NCI-H460 (cell line): ENCODE measurements at places on chromosomes 7 and 10.

GRCh38 chr7:133452577-133452976 lies 199.7 kb downstream of the EXOC4 start:
- DNase-seq = no peak

DNA sequence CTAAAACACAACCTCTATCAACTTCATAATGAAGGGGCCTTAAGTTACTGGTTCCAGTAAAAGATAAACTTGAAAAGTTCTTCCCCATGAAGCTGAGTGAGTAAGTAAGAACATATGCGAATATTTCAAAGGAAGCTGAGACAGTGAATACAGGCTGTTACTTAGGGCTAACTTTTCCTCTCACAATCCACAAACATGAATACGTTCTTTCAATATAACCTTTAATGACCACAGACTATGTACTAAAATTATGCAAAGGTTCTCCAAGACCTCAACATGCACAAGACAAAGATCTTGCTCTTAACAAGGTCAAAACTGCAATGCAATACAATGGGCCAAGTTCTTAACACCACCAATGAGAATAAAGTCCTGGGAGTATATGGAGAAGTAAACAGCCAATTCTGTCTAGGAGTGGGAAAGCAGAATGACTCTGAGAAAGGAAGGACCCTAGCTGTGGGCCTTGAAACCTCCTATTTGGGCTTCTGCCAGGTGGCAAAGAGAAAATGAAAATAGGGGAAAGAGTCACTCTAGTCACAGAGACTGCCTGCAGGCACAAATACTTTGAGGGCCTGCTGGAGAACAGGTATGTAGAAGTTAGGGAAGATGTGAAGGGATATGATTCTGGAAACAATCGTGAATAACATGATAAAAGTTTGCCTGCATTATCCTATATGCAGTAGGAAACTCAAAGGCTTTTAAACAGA lies 43.7 kb downstream of the OSBPL3 start:
- no peak for DNase-seq

DNA sequence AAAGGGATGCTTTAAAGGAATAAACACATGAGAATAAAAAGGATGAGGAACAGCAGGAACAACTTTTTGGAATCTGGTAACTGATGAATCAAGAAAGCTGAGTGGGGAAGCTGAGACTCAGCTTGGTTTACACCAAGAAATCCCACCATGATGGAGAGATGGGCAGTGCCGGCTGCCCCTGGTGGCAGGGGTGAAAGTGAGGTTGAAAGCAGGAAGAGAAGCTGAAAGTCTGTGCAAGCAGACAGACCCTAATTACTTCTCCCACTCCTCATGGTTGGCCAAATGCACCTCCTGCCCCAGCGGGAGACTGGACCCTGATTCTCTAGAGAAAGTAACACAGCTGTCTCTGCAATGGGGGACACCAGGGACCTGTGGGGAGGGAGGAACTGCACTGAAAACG lies 57.6 kb upstream of the NANOS1 start:
- DNase-seq = no peak

GRCh38 chr7:5776894-5777660 lies 4.4 kb downstream of the RNF216 start:
- no peak for DNase-seq

DNA sequence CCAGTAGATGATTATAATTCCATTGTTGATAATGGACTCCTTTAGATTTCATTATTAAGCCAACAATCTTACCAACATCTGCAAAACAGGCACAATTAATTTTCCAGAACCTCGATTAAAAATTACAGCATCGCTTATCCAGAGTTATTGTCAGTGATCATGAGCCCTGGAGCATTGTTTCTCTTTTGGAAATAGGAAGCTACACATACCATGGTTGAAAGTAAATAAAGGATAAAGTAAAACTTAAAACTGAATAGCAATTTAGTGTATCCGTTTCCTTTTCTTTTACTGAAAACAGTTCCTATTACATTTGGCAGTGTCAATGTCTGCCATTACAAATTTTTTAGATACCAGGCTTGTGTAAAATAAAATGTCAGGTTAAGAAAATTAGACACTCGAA lies 9.9 kb upstream of the HOXA2 start:
- DNase-seq = no peak

DNA sequence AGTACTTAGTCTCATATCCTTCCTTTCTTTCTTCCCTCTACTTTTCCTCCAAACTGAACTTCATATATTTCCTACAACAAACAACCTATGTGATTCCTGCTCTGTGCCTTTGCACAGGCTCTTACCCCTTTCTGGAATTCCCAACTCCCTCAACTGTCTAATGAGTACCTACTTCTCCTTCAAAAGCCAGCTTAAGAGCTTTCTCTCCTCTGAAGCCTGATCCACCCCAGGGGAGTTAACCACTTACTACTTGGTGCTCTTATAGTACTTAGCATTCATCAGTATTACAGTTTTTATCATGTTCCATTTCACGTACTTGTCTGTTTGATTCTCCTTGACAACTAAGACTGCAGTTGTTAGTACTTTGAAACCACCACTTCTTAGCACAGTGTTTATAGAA lies 246.1 kb downstream of the LRRTM3 start:
- DNase-seq = no peak

DNA sequence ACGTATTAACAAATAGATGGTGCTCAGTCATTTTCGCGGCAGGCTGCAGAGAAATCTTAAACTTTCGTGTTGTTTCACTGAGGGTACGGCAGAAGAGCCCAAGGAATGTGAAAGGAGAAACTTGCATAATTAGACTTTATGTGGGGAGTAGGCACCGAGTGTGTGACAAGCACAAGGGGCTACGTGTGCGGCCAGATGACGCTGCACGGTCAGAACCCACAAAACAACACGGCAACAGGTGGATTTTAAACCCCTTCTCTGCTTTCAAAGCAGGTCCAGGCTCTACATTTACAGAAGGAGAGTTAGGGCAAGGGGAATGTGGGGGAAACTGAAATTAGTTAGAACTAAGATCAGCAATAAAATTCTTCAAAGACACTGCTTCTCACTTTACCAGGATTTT lies 392 bp upstream of the UCN3 start:
- no peak for DNase-seq

- DNase-seq = no peak
These were observed 11.3 kb upstream of the SLC25A28 start for GRCh38 chr10:99631496-99631895.

- DNase-seq = no peak
These were observed 274.1 kb downstream of the REEP3 start for GRCh38 chr10:63795094-63795860.

DNA sequence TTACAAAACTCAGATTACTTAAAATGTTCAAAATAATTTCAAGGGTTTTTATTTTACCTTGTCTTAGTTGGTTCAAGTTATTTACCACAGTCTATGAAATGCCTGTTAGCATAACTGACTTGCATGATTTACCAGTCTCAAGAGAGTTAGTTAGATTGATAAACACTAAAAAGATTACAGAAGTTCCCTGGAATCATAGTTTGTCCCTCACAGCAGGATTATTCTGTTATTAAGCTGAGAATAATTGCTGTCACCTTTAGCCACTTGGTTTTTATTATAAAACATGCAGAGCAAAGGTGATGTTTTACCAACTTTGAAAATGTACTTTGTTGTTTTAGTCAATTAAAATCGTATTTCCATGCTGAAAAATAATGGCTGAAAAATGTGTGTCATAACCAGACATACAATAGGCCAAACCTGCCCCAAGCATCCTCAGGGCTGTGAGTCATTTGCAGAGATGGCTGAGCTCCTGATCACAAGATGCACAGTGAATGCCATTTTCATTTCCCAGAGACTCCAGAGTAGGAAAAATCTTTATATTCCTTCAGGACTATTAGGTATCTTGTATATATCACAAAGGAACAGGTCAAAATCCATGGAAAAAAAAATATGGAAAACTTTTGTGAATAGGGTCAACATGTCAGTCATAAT lies 87.8 kb upstream of the DKK1 start:
- DNase-seq = no peak

GRCh38 chr7:27678617-27679260 lies 16.1 kb upstream of the HIBADH start:
- no peak for DNase-seq

DNA sequence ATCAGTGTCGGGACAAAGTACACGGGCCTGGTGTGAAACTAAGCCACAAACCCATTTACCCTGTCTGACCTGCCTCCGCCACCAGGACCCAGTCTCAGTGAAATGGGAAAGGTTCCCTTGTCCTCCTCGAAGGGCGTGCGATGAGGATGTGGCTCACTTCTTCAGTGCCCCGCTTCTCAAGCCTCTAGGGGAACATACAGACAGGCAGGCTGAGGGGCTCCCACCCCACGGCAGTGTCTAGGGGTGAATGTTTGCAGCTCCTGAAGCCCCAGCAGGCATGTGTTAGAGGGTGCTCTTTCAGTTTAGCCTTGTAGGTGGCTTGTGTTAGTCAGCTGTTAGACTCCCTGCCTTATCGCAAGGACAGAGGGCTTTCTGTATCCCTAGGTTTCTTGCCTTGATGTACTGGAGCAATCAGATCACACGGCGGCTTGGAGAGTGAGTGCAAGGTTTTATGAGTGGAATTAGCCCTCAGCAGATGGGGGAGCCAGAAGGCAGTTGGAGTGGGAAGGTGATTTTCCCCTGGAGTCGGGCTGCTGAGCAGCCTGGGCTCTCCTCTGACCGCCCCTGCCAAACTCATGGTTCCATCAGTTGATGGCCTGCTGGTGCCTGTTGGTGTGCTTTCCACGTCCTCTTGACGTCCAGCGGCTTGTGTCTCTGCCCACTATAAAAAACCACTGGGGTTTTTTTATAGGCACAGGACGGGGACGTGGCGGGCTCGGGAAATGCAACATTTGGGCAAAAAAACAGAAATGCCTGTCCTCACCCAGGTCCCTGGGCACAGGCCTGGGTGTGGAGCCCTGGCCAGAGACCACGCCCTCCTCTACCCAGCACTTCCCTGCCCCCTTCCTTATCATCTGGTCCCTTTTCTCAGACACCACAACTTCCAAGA lies 759 bp downstream of the NUDT1 start:
- no peak for DNase-seq

DNA sequence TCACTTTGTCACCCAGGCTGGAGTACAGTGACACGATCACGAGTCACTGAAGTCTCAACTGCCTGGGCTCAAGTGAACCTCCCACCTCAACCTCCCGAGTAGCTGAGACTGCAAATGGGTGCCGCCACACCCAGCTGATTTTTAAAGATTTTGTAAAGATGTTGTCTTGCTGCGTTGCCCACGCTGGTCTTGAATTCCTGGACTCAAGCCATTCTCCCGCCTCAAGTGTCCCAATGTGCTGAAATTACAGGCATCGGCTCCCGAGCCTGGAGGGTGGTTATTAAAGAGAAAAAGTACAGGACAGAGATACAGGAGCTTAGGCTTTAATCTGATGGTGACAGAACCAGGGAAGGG lies 55.1 kb downstream of the KCTD7 start:
- DNase-seq = no peak

GRCh38 chr10:93488956-93489528 lies 6.9 kb upstream of the MYOF start:
- no peak for DNase-seq

DNA sequence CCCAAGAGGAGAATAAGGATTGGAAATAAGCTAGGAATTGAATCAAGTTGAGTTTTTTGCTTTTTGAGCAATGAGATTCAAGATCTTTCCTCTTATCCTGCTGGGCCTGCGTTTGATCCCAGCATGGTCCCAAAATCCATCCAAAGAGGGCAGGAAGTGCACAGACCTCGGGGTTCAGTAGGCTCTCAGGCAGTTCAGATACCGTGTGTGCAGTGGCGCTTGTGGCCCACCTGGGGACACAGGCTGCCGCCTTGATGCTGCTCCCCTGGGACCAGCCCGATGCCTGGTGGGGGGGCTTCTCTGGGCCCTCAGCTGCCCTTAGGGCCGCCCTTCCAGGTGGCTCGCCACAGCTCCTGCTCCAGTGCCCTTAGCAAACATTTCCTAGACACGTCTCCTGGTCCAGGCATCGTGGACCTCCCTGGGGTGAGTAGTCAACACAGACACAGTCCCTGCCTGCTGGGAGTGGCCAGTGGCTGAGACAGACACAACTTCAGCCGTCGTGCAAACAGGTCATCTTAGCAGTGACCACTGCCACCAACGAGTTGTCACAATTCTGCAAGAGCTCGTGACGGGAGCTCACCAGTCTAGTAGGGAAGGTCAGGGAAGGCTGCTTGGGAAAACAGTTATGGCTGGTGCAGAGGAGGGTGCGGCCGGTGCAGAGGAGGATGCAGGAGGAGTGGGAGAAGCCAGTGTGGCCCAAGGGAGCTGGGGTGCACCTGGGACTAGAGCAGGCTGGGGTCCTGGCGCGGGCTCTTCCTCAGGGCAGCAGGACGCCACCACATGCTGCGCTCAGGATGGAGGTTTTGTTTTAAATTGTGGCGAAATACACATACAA lies 21.7 kb upstream of the JAKMIP3 start:
- no peak for DNase-seq

DNA sequence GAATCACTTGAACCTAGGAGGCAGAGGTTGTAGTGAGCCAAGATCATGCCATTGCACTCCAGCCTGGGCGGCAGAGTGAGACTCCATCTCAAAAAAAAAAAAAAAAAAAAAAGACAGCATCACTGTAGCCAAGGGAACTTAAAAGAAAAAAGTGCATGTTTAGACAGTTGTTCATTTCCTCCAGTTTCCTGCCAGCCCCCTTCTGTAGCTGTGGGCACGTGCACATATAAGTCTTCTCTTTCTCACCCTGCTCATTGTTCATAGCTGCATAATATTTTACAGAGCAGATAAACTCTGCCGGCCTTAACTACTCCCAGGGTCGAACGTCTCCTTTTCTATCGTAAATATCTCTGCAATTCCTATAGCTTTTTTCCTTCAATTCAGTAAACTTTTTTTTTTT lies 132.6 kb downstream of the LHPP start:
- no peak for DNase-seq

DNA sequence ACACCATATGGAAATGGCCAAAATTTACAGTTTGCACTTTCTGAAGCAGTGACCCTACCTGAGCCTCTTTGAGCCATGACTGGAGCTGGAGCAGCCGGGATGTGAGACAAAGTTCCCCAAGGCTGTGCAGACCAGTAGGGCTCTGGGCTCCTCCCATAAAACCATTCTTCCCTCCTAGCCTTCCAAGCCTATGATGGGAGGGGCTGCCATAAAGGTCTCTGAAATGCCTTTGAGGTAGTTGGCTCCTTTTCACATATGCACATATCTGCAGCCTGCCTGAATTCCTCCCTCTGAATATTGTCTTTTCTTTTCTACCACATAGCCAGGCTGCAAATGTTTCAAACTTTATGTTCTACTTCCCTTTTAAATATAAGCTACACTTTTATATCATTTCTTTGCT lies 516.6 kb upstream of the POM121L12 start:
- no peak for DNase-seq

DNA sequence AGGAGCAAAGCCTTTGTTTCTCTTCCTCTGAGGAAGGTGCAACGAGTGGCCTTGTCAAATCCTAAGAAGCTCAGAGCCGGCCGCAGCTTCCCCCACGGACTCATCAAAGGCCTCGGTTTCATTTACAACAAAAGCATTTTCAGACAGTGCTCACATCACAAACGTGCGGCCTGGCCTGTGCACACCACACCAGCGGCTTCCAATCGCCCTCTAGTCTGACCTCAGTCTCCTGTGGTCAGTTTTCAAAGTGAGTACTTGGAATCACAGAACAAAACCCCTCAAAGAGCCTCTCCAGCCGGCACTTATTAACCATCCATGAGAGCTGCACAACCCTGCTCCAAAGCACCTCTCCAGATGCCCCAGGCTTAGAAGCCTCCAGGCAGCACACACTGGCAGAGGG lies 3.3 kb downstream of the RADIL start:
- DNase-seq = no peak

- DNase-seq = no peak
These were observed 300.6 kb downstream of the ZEB1 start for GRCh38 chr10:31619531-31620061.

GRCh38 chr10:118580702-118581101 lies 14.7 kb downstream of the PRLHR start:
- DNase-seq = no peak

GRCh38 chr10:92640107-92640506 lies 47.2 kb downstream of the KIF11 start:
- DNase-seq = peak; percentile 68
